ENCODE measurements at places on chromosomes 1 and 21.

GRCh38 chr1:224502459-224503160, 68.0 kb upstream of the WDR26 start:
- no peak for DNase-seq

GRCh38 chr1:31788825-31789256, 24.7 kb upstream of the ADGRB2 start:
- no peak for DNase-seq

GRCh38 chr1:164671966-164672571, 113.1 kb downstream of the PBX1 start:
- DNase-seq: no peak

- DNase-seq: no peak
These were observed 28.4 kb downstream of the RASAL2 start for GRCh38 chr1:178122283-178122682.

GRCh38 chr1:163337631-163338030, 15.9 kb downstream of the NUF2 start:
- DNase-seq: no peak

- no peak for DNase-seq
These were observed 111.2 kb downstream of the SPAG17 start for GRCh38 chr1:118073648-118074435.

GRCh38 chr1:198529414-198529813, 11.1 kb downstream of the ATP6V1G3 start:
- DNase-seq: no peak

DNA sequence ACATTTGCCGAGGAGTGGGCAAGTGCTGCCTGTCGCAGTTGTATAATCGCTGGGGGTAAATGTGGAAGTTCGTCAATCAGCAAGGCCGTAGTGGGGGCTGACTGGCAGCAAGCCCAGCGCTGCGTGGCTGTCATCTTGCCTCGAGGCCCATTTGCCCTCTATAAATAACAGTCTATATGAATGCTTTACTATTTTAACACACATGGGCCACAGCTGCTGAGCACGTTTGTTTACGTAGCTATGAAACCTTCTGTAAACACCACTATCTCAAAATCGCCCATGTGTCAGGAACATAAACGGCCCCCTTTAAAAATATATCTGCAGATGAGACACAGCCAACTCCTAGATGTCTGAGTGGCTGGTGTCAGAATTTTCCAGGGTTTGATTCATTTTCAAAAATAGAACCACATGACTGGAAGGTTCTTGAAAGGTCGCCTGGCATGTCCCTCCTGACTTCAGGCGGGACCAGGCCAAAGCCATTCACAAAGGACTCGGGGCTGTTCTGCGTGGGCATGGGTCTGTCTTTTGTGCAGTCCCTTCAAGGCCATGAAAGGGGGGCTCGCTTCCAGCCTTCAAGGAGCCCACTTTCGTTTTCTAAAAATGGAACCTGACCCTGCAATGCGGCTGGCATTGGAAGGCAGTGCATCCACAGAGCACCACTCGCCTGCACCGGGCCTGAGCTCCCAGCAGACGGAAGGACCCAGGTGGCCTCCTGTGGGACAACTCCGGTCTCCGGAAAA, 205.5 kb downstream of the KCNJ6 start:
- no peak for DNase-seq

DNA sequence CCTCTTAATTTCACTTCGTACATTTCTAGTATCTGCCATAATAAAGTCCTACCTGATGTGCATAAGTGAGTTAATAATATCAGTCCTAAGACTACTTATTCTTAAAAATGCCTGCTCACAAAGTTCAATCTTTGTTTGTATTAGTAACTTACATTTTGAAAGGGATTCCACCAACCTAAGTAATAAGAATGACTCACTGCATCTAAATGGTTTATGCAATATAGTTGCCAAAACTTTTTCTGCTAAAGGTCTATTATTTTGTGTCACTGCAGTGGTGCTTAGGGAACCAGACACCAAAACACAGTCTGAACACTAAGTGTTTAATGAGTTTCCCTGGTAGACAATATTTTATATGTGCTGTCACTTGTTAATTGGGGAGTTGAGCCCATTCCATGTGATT, 1.8 kb downstream of the ZNF669 start:
- no peak for DNase-seq
